ENCODE measurements at places on chromosomes 5 and 9. TPM values are rescaled to one million over a fixed set of nuclear protein-coding genes. Genes with fewer than 3 reads are reported as not detected.

Gene PDE6A
- total RNA-seq: not detected

Gene FOXD4
- total RNA-seq: 0.13 TPM

Gene CCNO
- total RNA-seq: 1.1 TPM

Gene SHROOM1
- 7.0 TPM for total RNA-seq

Gene SOX30
- total RNA-seq: not detected

Gene IL3
- total RNA-seq: not detected

Gene GCNT1
- total RNA-seq: 73.3 TPM

Gene ABO
- total RNA-seq: not detected

Gene PAPPA
- 201 TPM for total RNA-seq

Gene IFNB1
- not detected for total RNA-seq

Gene TYRP1
- 2.5 TPM for total RNA-seq

Gene CCL19
- total RNA-seq: not detected

Gene IFNA21
- total RNA-seq: not detected

Gene PCDHGB7
- total RNA-seq: 14.7 TPM

Gene TXNDC8
- not detected for total RNA-seq

Gene ENHO
- 0.13 TPM for total RNA-seq

Gene SLC25A46
- 92.3 TPM for total RNA-seq

Gene NRG2
- total RNA-seq: 0.98 TPM

Gene CCDC192
- total RNA-seq: not detected

Gene IGFBPL1
- 0.20 TPM for total RNA-seq

Gene MLANA
- total RNA-seq: not detected

Gene SLC1A3
- total RNA-seq: 20.0 TPM

Gene PCDHB6
- 0.20 TPM for total RNA-seq

Gene PTPA
- total RNA-seq: 202 TPM

Gene TAF11L14
- not detected for total RNA-seq

Gene PCSK1
- total RNA-seq: 0.30 TPM

Gene PCDHB13
- total RNA-seq: 0.59 TPM

Gene PMPCA
- total RNA-seq: 45.8 TPM

Gene SLC6A7
- not detected for total RNA-seq

Gene PCDHB1
- not detected for total RNA-seq

Gene RXRA
- 27.6 TPM for total RNA-seq

Gene NUTM2F
- total RNA-seq: not detected

Gene CSF1R
- total RNA-seq: 0.69 TPM

Gene FAM163B
- total RNA-seq: 0.39 TPM

Gene CDC14B
- total RNA-seq: 19.8 TPM

Gene PCDHA13
- total RNA-seq: 0.10 TPM

Gene PRRT1B
- not detected for total RNA-seq

Gene PCA3
- total RNA-seq: 0.07 TPM

Gene SLC44A1
- 175 TPM for total RNA-seq

Gene PTGS1
- 257 TPM for total RNA-seq

Gene SCAI
- total RNA-seq: 10.9 TPM

Gene PIK3R1
- 40.1 TPM for total RNA-seq

Gene OR2V1
- not detected for total RNA-seq

Gene TLE1
- 34.3 TPM for total RNA-seq

Gene ALDH1B1
- 18.4 TPM for total RNA-seq

Gene MARCHF11
- not detected for total RNA-seq

Gene PRUNE2
- 135 TPM for total RNA-seq
